ENCODE measurements at places on chromosomes 6 and 20. TPM values are rescaled to one million over a fixed set of nuclear protein-coding genes. Genes with fewer than 3 reads are reported as not detected.

The EGFL8 gene
- 1.3 TPM for total RNA-seq

The KCNK5 gene
- total RNA-seq: 0.17 TPM

The DEFB119 gene
- total RNA-seq: not detected

The C6orf141 gene
- 42.3 TPM for total RNA-seq

The ANKRD6 gene
- 13.6 TPM for total RNA-seq

The CAGE1 gene
- under 0.01 TPM for total RNA-seq

The ENPP4 gene
- total RNA-seq: 4.9 TPM

The BFSP1 gene
- 1.9 TPM for total RNA-seq

The SPATA2 gene
- total RNA-seq: 1.2 TPM

The PXT1 gene
- not detected for total RNA-seq

The WDR27 gene
- 21.0 TPM for total RNA-seq

The THEMIS gene
- not detected for total RNA-seq

The NKAIN2 gene
- total RNA-seq: not detected

The CCM2L gene
- total RNA-seq: 31.1 TPM

The ME1 gene
- total RNA-seq: 7.8 TPM

The AIF1 gene
- not detected for total RNA-seq

The EMILIN3 gene
- total RNA-seq: 0.09 TPM

The RAD21L1 gene
- total RNA-seq: not detected

The CST5 gene
- not detected for total RNA-seq

The SNAP25 gene
- not detected for total RNA-seq

The PHACTR3 gene
- total RNA-seq: 1.3 TPM

The LY6G6C gene
- total RNA-seq: not detected

The SUMO4 gene
- total RNA-seq: 1.3 TPM

The TMEM151B gene
- total RNA-seq: not detected

The PM20D2 gene
- 5.1 TPM for total RNA-seq

The RNF182 gene
- total RNA-seq: 0.85 TPM

The NTSR1 gene
- 0.05 TPM for total RNA-seq

The GABRR2 gene
- total RNA-seq: 0.14 TPM

The IPCEF1 gene
- 2.3 TPM for total RNA-seq

The ANKRD66 gene
- total RNA-seq: not detected

The RBM24 gene
- 3.4 TPM for total RNA-seq

The MUCL3 gene
- not detected for total RNA-seq

The SAMHD1 gene
- total RNA-seq: 54.5 TPM

The ZNF165 gene
- total RNA-seq: 0.17 TPM

The PLCB4 gene
- 13.8 TPM for total RNA-seq

The GRM4 gene
- total RNA-seq: not detected

The COL20A1 gene
- under 0.01 TPM for total RNA-seq

The GTSF1L gene
- not detected for total RNA-seq

The PTCHD4 gene
- total RNA-seq: 6.1 TPM

The CCHCR1 gene
- total RNA-seq: 18.1 TPM

The SEMG1 gene
- total RNA-seq: not detected

The BACH2 gene
- total RNA-seq: 1.3 TPM

The C20orf144 gene
- total RNA-seq: not detected

The TRAPPC3L gene
- 0.17 TPM for total RNA-seq

The KIAA1755 gene
- 0.05 TPM for total RNA-seq

The DNAH8 gene
- under 0.01 TPM for total RNA-seq

The FAM217B gene
- total RNA-seq: 4.3 TPM

The CYP24A1 gene
- not detected for total RNA-seq

The SLC24A3 gene
- total RNA-seq: not detected

The MUC21 gene
- not detected for total RNA-seq

The SLC22A2 gene
- not detected for total RNA-seq

The OLIG3 gene
- total RNA-seq: not detected

The VSTM2L gene
- total RNA-seq: 0.51 TPM

The TRIM10 gene
- not detected for total RNA-seq

The ZNF311 gene
- 0.17 TPM for total RNA-seq

The OR2B6 gene
- not detected for total RNA-seq

The COL19A1 gene
- not detected for total RNA-seq
